Amygdala (tissue), 56 donors: ENCODE measurements at places on chromosomes 5 and 9.

- DNase-seq: no peak
These were observed 2.7 kb downstream of the TERT start for GRCh38 chr5:1292139-1292538.

DNA sequence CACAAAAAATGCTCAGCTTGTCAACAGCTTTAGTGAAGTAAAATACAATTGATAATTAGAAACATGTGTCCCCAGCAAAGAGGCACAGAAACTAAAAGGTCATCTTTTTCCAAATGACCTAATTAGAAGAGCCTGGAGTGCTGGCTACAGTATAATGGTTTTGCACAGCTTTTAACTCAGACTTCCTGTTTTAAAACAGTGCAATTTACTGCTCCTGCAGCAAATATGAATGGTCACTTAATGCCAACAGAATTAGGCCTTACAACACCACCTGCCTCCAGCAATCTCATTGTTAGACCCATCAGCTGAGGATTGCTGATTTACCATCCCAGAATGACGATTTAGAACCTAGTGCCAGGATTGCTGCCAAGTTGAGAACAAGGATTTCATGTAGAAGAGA, 239.3 kb downstream of the CETN3 start:
- no peak for DNase-seq

GRCh38 chr5:181047921-181048320, 7.9 kb downstream of the BTNL9 start:
- DNase-seq: no peak

DNA sequence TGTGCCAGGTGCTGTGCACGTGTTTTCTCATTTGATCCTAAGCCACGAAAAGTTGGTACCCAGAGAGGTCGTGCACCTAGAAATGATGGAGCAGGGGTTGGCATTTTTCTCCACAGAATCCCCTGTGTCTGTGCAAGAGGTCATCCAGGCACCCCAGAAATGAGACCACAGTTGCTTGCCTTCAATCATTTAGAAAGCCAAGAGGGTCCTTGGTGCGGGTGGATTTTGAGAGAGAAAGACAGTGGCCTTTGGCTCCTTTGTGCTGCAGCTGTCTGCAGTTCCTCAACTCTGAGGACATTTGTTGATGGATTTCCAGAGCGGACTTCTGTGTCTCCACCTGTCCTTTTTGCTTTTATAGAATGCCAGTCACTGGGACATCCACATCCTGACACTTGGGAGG, 33.8 kb upstream of the SPRY4 start:
- DNase-seq: no peak

GRCh38 chr5:54860321-54860720, 125.1 kb downstream of the ESM1 start:
- DNase-seq: no peak
